ENCODE measurements at places on chromosomes 12 and 14. TPM values are rescaled to one million over a fixed set of nuclear protein-coding genes. Genes with fewer than 3 reads are reported as not detected.
A peak's percentile ranks its signal among the peaks of the same experiment; 100 is the strongest.

The SLC4A8 gene
- total RNA-seq: 15.2 TPM

The PCED1B gene
- 4.9 TPM for total RNA-seq

The GNG2 gene
- 17.9 TPM for total RNA-seq

- no peak overlapping the region for H3K27ac ChIP-seq
- no peaks in the 10 kb centered on the region for H3K36me3 ChIP-seq
- H3K4me3 ChIP-seq: no peak overlapping the region
- H3K4me1 ChIP-seq: peaks cover 17% of the 10 kb centered on the region
These were observed 3.9 kb upstream of the HDAC7 start for GRCh38 chr12:47823422-47824086.

DNA sequence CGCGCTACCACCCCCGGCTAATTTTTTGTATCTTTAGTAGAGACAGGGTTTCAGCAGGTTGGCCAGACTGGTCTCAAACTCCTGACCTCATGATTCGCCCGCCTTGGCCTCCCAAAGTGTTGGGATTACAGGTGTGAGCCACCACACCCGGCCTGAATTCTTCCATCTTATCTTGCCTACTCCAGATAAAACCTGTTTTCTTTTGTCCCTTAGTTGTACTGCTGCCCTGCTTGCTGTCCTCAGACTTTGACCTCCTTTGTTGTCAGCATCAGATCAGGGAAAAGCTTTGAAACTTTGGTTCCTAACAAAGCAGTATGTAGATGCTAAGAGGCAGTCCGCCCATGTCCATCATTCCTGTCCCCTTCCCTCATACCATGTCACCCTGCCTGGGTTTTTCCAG lies 15.9 kb downstream of the COPZ1 start:
- peaks cover 16% of the 10 kb centered on the region for H3K36me3 ChIP-seq
- no peaks in the 10 kb centered on the region for H3K27me3 ChIP-seq
- no peaks in the 10 kb centered on the region for H3K4me1 ChIP-seq
- H3K4me3 ChIP-seq: no peak overlapping the region
- H3K27ac ChIP-seq: no peak overlapping the region

GRCh38 chr12:19021646-19022045 lies 107.9 kb upstream of the PLEKHA5 start:
- H3K4me3 ChIP-seq: no peak overlapping the region
- DNase-seq: no peak
- no peak overlapping the region for H3K27ac ChIP-seq
- H3K4me1 ChIP-seq: no peaks in the 10 kb centered on the region
- no peaks in the 10 kb centered on the region for H3K36me3 ChIP-seq

- no peaks in the 10 kb centered on the region for H3K27me3 ChIP-seq
- no peaks in the 10 kb centered on the region for H3K4me1 ChIP-seq
- H3K4me3 ChIP-seq: no peak overlapping the region
- H3K36me3 ChIP-seq: no peaks in the 10 kb centered on the region
These were observed 155.4 kb upstream of the GZMB start for GRCh38 chr14:24789378-24789884.

DNA sequence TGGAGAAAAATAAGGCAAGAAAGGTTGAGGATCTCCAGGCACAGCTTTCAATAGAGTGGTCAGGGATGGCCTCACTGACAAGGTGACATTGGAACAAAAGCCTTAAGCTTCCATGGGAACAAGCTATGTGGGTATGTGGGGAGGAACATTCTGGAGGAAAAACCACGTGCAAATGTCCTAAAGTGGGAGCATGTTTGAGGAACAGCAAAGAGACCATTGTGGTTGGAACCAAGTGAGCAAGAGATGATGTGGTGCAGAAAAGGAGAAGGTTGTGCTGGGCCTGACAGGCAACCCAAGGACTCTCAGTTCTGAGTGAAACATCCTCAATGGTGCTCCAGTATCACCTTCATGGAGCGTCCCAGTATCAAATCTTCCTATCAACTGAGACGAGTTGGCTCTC lies 184.0 kb downstream of the CAND1 start:
- no peaks in the 10 kb centered on the region for H3K27me3 ChIP-seq
- no peak overlapping the region for H3K27ac ChIP-seq
- DNase-seq: no peak
- H3K36me3 ChIP-seq: no peaks in the 10 kb centered on the region
- H3K4me3 ChIP-seq: no peak overlapping the region

DNA sequence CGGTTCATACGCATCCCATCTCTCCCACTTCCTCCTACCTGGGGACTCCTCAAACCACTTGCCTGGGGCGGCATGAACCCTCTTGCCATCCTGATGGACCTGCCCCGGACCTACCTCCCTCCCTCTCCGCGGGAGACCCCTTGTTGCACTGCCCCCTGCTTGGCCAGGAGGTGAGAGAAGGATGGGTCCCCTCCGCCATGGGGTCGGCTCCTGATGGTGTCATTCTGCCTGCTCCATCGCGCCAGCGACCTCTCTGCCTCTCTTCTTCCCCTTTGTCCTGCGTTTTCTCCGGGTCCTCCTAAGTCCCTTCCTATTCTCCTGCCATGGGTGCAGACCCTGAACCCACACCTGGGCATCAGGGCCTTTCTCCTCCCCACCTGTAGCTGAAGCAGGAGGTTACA lies 3.6 kb downstream of the WNT1 start:
- peaks cover 34% of the 10 kb centered on the region for H3K4me1 ChIP-seq
- no peak for DNase-seq
- no peak overlapping the region for H3K27ac ChIP-seq
- no peaks in the 10 kb centered on the region for H3K36me3 ChIP-seq
- peak overlapping the region; percentile 57 for H3K4me3 ChIP-seq
- peaks cover 97% of the 10 kb centered on the region for H3K27me3 ChIP-seq

- H3K27me3 ChIP-seq: no peaks in the 10 kb centered on the region
- H3K27ac ChIP-seq: no peak overlapping the region
- no peaks in the 10 kb centered on the region for H3K36me3 ChIP-seq
- no peak for DNase-seq
- no peak overlapping the region for H3K4me3 ChIP-seq
These were observed 436.6 kb downstream of the FUT8 start for GRCh38 chr14:65849091-65849490.

GRCh38 chr14:53306267-53306721 lies 153.2 kb upstream of the DDHD1 start:
- H3K4me1 ChIP-seq: no peaks in the 10 kb centered on the region
- H3K27me3 ChIP-seq: no peaks in the 10 kb centered on the region
- peak; percentile 61 for DNase-seq
- no peak overlapping the region for H3K4me3 ChIP-seq
- no peaks in the 10 kb centered on the region for H3K36me3 ChIP-seq

DNA sequence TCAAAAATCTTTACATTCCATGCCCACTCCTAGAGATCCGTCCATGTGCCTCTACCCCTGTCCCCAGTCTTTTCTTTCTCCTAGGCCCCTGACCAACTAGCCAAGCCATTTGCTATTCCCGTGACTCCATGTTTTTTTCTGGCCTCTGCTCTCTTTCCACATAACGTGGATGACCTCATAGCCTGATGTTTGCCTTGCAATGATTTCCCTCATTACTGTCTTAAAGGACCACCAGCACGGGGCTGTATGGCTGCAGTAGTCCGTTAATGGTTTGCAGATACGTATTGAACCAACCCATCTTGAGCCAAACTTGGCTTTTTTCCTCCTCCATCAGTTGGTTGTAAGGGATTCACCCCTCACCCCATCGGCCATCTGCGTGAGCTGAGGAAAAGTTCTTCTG lies 226.0 kb downstream of the PCNX1 start:
- no peak for DNase-seq
- no peak overlapping the region for H3K4me3 ChIP-seq
- H3K36me3 ChIP-seq: no peaks in the 10 kb centered on the region

- no peaks in the 10 kb centered on the region for H3K36me3 ChIP-seq
- no peaks in the 10 kb centered on the region for H3K4me1 ChIP-seq
- no peak overlapping the region for H3K27ac ChIP-seq
- no peak for DNase-seq
- no peak overlapping the region for H3K4me3 ChIP-seq
These were observed 23.3 kb upstream of the AMIGO2 start for GRCh38 chr12:47102845-47103651.

GRCh38 chr12:12482150-12482761 lies 80.4 kb downstream of the DUSP16 start:
- H3K36me3 ChIP-seq: peaks cover 29% of the 10 kb centered on the region
- DNase-seq: no peak
- no peaks in the 10 kb centered on the region for H3K27me3 ChIP-seq
- H3K4me1 ChIP-seq: no peaks in the 10 kb centered on the region
- H3K4me3 ChIP-seq: no peak overlapping the region
- H3K27ac ChIP-seq: no peak overlapping the region

DNA sequence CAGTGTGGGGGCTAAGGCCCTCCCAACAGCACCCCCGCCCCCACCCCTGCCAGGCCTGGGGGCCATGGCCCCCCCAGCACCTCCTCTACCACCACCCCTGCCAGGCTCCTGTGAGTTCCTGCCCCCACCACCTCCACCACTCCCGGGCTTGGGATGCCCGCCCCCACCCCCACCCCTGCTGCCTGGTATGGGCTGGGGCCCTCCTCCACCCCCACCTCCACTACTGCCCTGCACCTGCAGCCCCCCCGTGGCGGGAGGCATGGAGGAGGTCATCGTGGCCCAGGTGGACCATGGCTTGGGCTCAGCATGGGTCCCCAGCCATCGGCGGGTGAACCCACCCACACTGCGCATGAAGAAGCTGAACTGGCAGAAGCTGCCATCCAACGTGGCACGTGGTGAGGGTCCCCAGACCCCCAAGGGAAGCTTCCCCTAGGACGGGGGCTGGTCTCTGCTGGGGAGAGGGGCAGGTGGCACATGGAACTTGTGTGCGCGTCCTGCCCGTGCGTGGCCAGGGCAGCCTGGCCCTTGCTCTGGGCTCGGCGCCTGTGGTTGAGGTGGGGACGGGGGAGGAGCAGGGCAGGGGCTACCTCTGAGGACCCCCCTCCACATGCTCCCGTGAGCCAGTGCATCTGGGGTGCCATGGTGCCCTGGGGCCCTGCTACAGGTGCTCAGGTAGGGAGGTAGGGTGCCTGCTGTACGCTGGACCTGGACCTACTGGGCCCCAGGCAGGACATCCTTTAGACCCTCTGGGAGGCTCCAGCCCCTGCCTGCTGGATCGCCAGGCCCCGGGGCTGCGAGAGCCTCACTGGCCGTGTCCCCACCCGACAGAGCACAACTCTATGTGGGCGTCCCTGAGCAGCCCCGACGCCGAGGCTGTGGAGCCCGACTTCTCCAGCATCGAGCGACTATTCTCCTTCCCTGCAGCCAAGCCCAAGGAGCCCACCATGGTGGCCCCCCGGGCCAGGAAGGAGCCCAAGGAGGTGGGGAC lies 16.1 kb upstream of the ADSS1 start:
- no peak overlapping the region for H3K27ac ChIP-seq
- H3K4me1 ChIP-seq: peaks cover 15% of the 10 kb centered on the region
- peaks cover 9% of the 10 kb centered on the region for H3K36me3 ChIP-seq
- no peak for DNase-seq

GRCh38 chr12:50659260-50659659 lies 104.6 kb upstream of the ATF1 start:
- DNase-seq: no peak
- H3K27ac ChIP-seq: no peak overlapping the region
- no peak overlapping the region for H3K4me3 ChIP-seq
- H3K4me1 ChIP-seq: no peaks in the 10 kb centered on the region

DNA sequence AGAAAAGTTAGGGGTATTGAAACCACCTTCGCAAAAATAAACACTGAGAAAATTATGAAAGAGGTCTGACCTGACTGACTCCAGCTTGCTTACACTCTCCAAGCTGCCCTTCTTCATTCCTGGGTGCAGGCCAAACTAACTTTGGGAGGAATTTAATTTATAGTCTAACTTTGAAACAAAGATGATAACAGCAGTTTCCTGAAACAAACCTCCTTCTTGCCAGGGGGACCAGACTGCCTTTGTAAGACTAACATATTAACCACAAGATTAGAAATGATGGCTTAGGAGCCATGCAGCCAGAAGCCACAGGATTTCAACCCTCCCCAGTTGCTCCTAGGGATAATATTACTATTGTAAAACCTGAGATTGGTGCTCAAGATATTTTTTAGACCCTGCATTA lies 13.8 kb upstream of the EEA1 start:
- H3K27ac ChIP-seq: no peak overlapping the region
- H3K27me3 ChIP-seq: no peaks in the 10 kb centered on the region
- no peak for DNase-seq
- no peak overlapping the region for H3K4me3 ChIP-seq
- no peaks in the 10 kb centered on the region for H3K36me3 ChIP-seq
- H3K4me1 ChIP-seq: no peaks in the 10 kb centered on the region

DNA sequence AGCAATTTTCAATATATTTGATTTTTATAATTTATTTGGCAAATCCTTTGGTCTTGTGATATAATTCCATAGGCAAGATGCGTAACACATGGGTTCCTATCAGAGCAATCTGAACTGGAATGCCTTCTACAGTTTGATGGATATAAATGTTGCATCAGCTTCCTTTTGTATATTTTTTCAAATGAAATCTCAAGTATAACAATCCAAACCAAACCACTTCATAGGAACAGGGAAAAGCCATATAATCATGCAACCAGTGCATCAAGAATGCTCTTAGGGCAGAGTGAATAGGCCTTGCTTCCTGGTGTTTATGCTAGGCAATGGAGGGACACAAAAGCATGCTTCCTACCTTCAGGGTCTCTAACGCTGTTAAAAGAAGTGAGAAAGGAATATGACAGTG lies 34.5 kb downstream of the EFCAB11 start:
- no peaks in the 10 kb centered on the region for H3K4me1 ChIP-seq
- no peak overlapping the region for H3K27ac ChIP-seq
- H3K4me3 ChIP-seq: no peak overlapping the region
- no peaks in the 10 kb centered on the region for H3K27me3 ChIP-seq
- H3K36me3 ChIP-seq: no peaks in the 10 kb centered on the region
- DNase-seq: no peak

DNA sequence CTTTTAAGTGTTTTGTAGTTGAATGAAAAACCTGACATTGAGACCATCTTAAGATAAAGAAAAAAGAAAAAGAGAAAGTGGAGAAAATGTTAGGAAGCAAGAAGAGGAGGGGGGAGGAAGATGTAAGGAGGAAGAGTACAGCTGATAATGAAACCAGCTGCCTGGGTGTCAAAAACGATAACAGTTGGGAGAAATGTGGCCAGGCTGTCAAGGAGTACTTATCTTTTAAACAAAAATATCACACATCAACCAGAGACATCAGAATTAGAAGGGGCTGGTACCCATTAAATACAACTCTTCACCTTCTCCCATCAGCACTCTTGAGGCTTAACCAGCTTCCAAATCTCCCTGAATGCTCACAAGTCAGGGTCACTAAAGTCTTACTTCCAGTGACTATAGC lies 4.5 kb downstream of the SLC11A2 start:
- H3K36me3 ChIP-seq: no peaks in the 10 kb centered on the region
- no peak overlapping the region for H3K27ac ChIP-seq
- H3K4me3 ChIP-seq: no peak overlapping the region
- peaks cover 7% of the 10 kb centered on the region for H3K4me1 ChIP-seq
- DNase-seq: no peak

- no peaks in the 10 kb centered on the region for H3K27me3 ChIP-seq
- no peaks in the 10 kb centered on the region for H3K36me3 ChIP-seq
- no peak overlapping the region for H3K4me3 ChIP-seq
- no peak for DNase-seq
- no peak overlapping the region for H3K27ac ChIP-seq
These were observed 90.9 kb upstream of the CPM start for GRCh38 chr12:69023840-69024239.

GRCh38 chr14:59376686-59377085 lies 88.5 kb downstream of the GPR135 start:
- H3K4me1 ChIP-seq: no peaks in the 10 kb centered on the region
- no peak for DNase-seq
- H3K27me3 ChIP-seq: no peaks in the 10 kb centered on the region
- H3K27ac ChIP-seq: no peak overlapping the region
